ENCODE measurements at places on chromosomes 5 and 9. TPM values are rescaled to one million over a fixed set of nuclear protein-coding genes. Genes with fewer than 3 reads are reported as not detected.

DNA sequence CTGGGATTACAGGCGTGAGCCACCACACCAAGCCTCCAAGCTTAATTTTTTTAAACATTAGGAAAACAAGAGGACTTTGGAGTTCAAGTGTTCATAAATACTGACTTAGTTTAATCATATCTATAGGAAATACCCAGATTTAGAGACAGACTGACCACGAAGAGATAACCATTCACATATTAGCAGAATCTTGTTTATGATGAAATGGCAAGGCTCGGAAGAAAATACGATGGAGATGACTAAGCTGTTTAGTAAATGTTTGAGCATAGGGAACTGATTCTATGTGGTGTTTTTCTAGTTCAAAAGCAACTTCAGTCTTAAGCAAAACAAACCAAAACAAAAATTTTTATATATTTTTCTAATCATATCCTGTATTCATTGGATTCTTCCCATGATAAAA lies 13.5 kb upstream of the TUSC1 start:
- no peak overlapping the region for H3K4me3 ChIP-seq
- no peaks in the 10 kb centered on the region for H3K4me1 ChIP-seq
- H3K27me3 ChIP-seq: no peaks in the 10 kb centered on the region
- no peak overlapping the region for H3K27ac ChIP-seq

DNA sequence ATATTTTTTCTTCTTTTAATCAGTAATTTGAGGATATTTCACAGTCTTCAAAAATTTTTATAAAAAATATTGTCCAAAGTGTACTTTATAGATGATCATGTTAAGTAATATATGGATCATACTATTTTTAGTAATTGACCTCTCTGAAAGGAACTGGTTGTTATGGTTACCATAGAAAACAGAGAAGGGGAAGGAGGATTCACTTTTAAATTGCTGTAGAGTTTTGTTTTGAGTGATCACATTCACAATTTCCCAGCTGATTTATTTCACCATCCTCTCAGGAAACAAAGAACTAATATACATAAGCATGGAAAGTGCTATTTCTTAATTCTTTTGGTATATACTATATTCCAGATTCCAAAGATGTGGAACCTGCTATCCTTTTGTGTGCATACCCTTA lies 56.5 kb upstream of the NREP start:
- DNase-seq: no peak
- no peak overlapping the region for H3K4me3 ChIP-seq
- H3K27ac ChIP-seq: no peak overlapping the region
- H3K27me3 ChIP-seq: no peaks in the 10 kb centered on the region
- H3K4me1 ChIP-seq: no peaks in the 10 kb centered on the region

- H3K4me1 ChIP-seq: no peaks in the 10 kb centered on the region
- no peaks in the 10 kb centered on the region for H3K36me3 ChIP-seq
- no peak overlapping the region for H3K27ac ChIP-seq
- no peak overlapping the region for H3K4me3 ChIP-seq
These were observed 145.2 kb downstream of the EDIL3 start for GRCh38 chr5:84239494-84239893.

DNA sequence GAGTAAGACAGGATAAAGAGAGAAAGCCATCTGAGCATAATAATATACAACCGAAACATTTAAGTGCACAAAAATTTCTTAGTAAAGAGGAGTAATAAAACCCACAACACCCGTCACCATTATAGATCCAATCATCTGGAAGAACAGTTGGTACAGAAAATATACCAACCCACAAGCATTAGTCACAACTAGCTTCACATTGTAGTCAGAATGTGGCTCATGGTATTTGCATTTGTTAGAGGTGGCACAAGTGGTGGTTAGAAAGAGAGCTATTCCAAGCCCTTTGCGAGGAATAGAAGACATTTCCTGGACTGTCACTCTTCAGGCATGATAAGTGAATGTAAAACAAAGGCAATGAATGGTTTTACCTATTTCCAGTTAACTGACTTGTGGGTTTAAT lies 677.5 kb upstream of the ST8SIA4 start:
- H3K27me3 ChIP-seq: no peaks in the 10 kb centered on the region
- DNase-seq: no peak
- H3K36me3 ChIP-seq: no peaks in the 10 kb centered on the region
- H3K4me1 ChIP-seq: no peaks in the 10 kb centered on the region
- H3K4me3 ChIP-seq: no peak overlapping the region
- H3K27ac ChIP-seq: no peak overlapping the region

DNA sequence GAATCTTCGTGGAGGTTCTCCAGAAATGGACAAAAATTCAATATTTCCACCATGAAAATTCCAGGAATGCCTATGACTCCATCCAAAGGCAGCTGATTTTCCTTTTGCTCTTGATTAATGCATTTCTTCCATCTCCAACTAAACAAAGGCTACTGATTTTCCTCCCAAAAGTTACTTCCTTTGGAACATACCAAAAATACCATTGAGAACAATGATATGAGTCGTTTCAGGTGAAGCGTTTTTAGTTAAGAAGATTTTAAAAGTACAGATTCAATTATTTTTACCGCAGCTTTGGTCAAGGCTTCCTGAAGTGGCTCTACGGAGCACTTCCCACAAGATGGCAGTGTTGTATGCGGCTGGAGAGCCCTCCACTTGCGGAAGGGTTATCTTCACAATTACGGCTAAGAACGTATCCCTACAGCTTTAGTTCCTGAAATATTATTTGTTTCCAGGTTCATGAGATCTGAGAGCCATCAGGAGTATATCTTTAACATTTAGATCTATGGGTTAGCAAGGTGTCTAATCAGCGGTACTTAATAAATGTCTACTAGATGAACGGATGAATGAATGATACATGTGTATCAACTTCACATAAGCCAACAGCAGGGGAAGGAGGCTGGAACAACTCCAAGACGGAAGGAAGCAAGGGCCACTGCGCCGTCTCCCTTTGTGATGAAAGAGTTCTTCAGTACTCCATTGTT lies 35.9 kb upstream of the ARSB start:
- no peaks in the 10 kb centered on the region for H3K4me1 ChIP-seq
- no peaks in the 10 kb centered on the region for H3K27me3 ChIP-seq
- DNase-seq: no peak
- no peaks in the 10 kb centered on the region for H3K36me3 ChIP-seq
- no peak overlapping the region for H3K27ac ChIP-seq
- H3K4me3 ChIP-seq: no peak overlapping the region

GRCh38 chr9:35203528-35203927 lies 41.7 kb downstream of the UNC13B start:
- no peak overlapping the region for H3K27ac ChIP-seq
- H3K4me3 ChIP-seq: no peak overlapping the region
- no peak for DNase-seq
- H3K36me3 ChIP-seq: no peaks in the 10 kb centered on the region
- H3K27me3 ChIP-seq: no peaks in the 10 kb centered on the region

DNA sequence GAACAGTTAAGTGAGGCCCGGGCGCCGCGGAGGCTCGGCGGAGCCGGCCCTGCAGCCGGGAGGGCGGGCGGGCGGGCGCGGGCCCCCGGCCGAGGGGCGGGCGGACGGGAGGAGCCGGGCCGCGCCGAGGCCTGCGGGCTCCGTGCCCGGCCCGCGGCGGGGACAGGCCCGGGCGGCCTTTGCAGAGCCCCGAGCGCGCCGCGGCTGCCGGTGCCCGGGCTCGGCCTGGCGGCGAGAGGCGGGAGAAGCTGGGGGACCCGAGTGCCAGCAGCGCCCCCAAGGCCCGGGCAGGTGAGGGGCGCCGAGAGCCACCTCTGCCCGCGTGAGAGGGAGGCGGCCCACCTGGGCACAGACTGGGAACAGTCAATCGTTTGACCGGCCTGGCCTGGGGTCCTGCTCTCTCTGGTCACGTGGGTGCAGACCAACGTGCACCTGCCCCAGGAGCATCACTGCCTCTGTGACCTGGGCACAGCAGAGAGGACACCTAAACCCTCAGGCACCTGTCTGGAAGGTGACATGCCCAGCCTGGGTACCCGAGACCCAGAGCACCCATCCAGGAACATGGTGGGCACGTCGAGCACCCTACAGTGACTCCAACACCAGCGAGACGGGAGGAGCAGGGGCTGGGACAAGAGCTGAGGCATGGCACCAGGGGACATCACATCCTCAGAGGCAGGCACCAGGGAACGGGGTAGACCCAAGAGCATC lies 531 bp downstream of the MVB12B start:
- no peak overlapping the region for H3K4me3 ChIP-seq
- DNase-seq: no peak
- H3K27me3 ChIP-seq: peaks cover 23% of the 10 kb centered on the region

DNA sequence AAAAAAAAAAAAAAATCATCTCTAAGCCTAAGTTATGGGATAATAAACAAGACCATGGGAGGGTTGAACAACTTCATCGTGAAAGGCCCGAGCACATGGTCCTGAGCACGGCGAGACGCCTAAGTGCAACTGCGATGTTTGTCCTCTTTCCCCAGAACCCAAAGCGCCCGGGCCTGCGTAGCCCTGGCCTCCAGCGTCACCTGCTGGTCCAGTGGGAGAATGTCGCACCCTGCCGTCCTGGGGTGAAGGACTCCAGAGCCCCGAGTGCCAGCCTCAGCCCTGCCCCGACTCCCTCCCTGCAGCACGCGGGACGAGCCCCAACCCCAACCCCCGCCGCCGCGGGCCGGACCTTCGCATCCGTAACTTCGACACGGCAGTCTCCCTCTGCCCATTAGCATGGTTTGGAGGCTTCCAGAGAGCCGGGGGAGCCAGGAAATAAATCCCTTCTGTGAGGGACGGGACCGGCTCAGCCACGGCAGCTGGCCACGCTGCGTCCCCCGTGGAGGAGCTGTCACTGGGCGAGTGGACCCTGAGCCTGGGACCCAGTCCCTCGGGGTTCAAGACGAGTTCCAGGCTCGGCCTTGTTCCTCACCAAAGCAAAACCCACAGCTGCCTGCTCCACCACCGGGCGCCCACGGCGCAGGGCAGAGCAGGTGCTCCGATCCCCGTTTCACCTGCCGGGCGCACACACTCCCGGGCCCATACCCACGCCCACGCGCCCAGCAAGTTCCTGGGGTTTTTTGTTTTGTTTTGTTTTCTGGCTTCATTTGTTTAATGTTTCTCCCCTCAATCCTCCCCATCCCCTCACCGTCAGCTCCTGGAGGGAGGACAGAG lies 132.5 kb upstream of the HAND1 start:
- H3K4me1 ChIP-seq: peaks cover 12% of the 10 kb centered on the region
- no peaks in the 10 kb centered on the region for H3K36me3 ChIP-seq
- no peak overlapping the region for H3K27ac ChIP-seq
- H3K4me3 ChIP-seq: peak overlapping the region; percentile 72
- peak; percentile 27 for DNase-seq

- H3K27ac ChIP-seq: no peak overlapping the region
- no peak overlapping the region for H3K4me3 ChIP-seq
- no peaks in the 10 kb centered on the region for H3K4me1 ChIP-seq
- no peaks in the 10 kb centered on the region for H3K27me3 ChIP-seq
- no peak for DNase-seq
These were observed 86.0 kb upstream of the ITGA2 start for GRCh38 chr5:52903142-52903541.

GRCh38 chr9:133332381-133332730 lies 3.6 kb downstream of the SURF6 start:
- peaks cover 14% of the 10 kb centered on the region for H3K36me3 ChIP-seq
- H3K27me3 ChIP-seq: no peaks in the 10 kb centered on the region
- H3K4me3 ChIP-seq: no peak overlapping the region

GRCh38 chr9:136606687-136607333 lies 55.9 kb upstream of the EGFL7 start:
- DNase-seq: no peak
- H3K36me3 ChIP-seq: no peaks in the 10 kb centered on the region
- H3K4me3 ChIP-seq: no peak overlapping the region
- no peaks in the 10 kb centered on the region for H3K4me1 ChIP-seq
- H3K27ac ChIP-seq: no peak overlapping the region

DNA sequence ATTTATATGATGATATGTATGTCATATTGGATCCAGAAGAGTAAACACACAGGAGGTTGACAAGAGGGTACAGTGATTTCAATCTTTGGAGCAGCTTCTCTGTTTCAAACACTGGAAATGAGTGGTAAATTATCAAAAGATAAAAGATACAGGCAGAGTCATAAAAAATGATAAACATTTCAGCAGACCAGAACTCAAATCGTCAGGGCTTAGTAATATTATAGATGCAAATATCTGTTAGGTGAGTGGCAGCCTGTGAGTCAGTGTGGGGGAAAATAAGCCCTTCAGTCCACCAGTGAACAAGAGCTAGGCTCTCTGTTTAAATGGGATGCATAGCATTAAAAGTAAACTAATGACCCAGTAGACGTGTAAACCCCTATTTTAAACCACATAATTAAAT lies 1378.1 kb downstream of the EFNA5 start:
- no peaks in the 10 kb centered on the region for H3K36me3 ChIP-seq
- no peak for DNase-seq
- H3K27me3 ChIP-seq: no peaks in the 10 kb centered on the region
- H3K4me3 ChIP-seq: no peak overlapping the region
- H3K4me1 ChIP-seq: no peaks in the 10 kb centered on the region

- H3K36me3 ChIP-seq: no peaks in the 10 kb centered on the region
- no peak overlapping the region for H3K4me3 ChIP-seq
- no peak overlapping the region for H3K27ac ChIP-seq
- DNase-seq: no peak
- H3K27me3 ChIP-seq: no peaks in the 10 kb centered on the region
These were observed 6.9 kb upstream of the PDCL start for GRCh38 chr9:122835313-122835731.

DNA sequence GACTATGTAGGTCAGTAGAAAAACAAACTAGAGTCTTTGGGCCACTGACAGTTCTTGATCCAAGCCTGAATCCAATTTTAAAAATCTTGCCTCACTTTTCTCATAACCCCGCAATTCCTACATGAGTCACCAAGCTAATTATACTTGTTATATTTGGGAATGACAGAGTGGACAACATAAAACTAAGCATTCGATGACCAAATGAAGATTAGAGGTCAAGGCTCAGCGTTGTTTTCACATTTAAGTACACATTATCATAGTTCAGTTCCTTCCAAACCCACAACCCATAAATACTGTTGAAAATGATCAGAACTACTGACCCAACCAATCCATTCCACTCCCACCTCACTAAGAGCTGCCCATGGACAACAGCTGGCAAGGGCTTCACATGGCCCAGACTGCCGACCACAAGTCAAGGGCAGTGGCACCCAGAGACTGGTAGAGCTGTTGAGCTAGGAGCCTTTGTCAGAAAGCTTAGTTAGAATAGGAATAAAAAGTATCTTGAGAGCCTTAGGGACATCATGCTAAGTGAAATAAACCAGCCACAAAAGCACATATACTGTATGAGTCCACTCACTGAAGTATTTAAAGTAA lies 64.2 kb downstream of the MYO10 start:
- no peaks in the 10 kb centered on the region for H3K27me3 ChIP-seq
- no peak overlapping the region for H3K4me3 ChIP-seq
- H3K36me3 ChIP-seq: no peaks in the 10 kb centered on the region
- DNase-seq: no peak
- no peak overlapping the region for H3K27ac ChIP-seq
- H3K4me1 ChIP-seq: no peaks in the 10 kb centered on the region

GRCh38 chr9:125586172-125586511 lies 120.9 kb downstream of the MAPKAP1 start:
- DNase-seq: no peak
- H3K36me3 ChIP-seq: peaks cover 13% of the 10 kb centered on the region
- no peaks in the 10 kb centered on the region for H3K27me3 ChIP-seq
- H3K4me3 ChIP-seq: no peak overlapping the region

- no peak overlapping the region for H3K27ac ChIP-seq
- no peak for DNase-seq
- H3K36me3 ChIP-seq: no peaks in the 10 kb centered on the region
- no peaks in the 10 kb centered on the region for H3K4me1 ChIP-seq
These were observed 100.7 kb downstream of the PTPRD start for GRCh38 chr9:10512144-10512543.

NR2F1-AS1 gene
- total RNA-seq: 0.19 TPM

TMEM171 gene
- not detected for total RNA-seq

PCDHB11 gene
- not detected for total RNA-seq

IL13 gene
- total RNA-seq: not detected

ECSCR gene
- 0.36 TPM for total RNA-seq

IFNA14 gene
- total RNA-seq: not detected

DOCK8 gene
- 100 TPM for total RNA-seq

All from GM12878 (cell line).